ENCODE measurements at places on chromosomes 1 and 21.

- DNase-seq, result no peak
Measured at GRCh38 chr21:20652846-20653245, 345.4 kb upstream of the NCAM2 start.

DNA sequence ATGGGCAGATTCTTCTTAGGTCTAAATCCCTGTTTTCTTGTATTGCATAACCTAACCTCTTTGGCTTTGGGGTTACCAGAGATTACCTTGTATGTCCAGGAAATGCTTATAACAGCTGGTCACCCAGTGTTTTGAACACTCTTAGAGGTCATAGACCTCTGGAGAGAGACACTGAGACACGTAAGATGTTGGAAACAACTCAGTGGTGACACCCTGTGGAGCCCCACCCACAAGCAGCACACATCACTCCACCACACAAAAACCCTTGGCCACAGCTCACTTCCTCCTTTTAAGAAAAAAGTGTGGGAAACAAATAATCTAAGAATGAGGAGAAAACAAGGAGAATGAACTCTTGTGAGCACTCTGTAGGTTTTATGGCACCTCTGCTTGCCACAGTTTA lies 26.3 kb upstream of the CYP4B1 start:
- DNase-seq, result no peak

DNA sequence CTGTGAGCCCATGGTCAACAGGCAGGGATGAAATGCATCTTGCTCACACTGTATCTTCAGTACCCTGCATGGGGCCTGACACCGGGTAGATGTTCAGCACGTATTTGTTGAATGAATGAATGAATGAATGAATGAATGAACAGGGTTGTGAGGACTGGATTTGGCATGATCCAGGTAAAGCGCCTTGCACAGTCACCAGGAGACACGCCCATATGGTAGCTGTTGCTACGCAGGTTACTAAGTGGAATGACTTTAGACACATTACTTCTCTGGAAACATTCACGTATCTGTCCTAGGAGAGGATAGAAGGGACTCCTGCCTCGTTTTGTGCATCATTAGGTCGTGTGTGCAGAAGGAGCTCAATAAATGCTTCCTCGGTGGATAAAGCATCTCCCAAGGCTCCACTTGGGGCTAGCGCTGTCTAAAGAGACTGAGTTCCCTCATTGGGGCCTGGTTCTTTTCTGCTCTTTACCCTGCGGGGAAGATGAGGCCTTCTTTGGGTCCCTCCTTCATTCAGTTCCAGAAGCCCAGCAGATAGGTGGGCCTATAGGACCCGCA lies 54.2 kb downstream of the NDUFS5 start:
- DNase-seq, result peak; percentile 19

DNA sequence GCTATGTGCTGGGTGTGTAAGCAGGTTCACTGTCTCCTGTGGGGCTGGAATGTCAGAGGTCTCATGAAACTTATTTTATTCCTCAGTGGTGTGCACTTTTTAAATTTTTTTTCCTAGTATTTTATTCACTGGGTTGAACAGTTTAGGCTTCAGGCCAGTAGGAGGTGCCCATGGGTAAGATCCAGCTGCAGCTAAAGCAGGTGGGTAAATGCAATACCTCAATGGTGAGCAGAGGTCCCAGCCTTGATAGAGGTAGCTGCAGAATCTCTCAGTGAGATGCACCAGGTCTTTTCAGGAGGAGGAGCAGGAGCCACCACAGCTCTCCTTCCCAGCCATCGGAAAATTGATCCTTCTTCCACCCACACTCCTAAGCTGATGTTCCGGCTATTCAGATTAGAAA lies 12.6 kb upstream of the OR6N2 start:
- no peak for DNase-seq

- DNase-seq, result no peak
Measured at GRCh38 chr1:5576673-5577065, 415.6 kb downstream of the NPHP4 start.

DNA sequence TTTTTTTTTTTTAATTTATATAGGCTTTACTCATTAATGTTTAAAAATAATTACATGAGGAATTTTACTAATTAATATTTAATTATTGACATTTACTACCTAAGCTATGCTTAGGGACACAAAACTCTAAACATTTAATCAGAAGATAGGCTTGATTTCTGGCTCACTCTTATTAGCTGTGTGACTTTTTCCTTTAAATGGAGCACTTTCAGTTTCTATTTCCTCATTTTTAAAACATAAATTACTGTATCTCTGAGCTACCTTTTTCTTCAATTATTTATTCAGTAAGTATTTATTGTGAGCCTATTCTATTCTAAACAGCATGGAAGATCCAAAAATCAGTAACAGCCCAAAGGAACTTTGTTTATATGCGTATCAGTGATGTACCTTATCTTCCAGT lies 40.5 kb downstream of the MAP3K7CL start:
- no peak for DNase-seq

DNA sequence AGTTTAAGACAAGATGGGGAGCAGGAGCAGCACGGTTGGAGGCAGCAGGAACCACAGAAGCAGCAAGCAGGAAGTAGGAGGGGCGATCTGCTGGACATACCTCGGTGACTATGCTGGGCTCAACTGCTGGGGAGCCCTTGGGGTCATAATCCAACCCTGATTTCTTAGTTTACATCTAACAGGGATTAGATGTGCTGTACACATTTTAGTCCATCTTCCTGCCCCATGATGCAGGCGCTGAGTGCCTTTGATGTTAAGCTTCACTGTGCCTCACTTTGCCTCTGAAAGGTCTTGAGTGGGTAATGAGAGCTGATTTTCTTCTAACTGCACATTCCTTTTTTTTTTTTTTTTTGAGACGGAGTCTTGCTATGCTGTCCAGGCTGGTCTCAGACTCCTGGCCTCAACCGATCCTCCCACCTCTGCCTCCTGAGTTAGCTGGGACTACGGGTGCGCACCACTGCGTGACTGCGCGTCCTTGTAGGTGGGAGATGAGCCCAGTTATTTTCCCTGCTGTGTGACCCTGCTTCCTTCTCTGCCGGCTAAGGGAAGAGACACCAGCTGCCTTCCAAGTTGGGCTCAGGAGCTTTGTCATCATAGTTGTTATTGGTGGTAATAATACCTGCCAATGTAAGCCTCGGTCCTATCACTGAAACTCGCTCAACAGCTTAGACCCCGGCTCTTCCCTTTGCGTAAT lies 1.1 kb upstream of the RCAN3 start:
- DNase-seq, result peak; percentile 76

DNA sequence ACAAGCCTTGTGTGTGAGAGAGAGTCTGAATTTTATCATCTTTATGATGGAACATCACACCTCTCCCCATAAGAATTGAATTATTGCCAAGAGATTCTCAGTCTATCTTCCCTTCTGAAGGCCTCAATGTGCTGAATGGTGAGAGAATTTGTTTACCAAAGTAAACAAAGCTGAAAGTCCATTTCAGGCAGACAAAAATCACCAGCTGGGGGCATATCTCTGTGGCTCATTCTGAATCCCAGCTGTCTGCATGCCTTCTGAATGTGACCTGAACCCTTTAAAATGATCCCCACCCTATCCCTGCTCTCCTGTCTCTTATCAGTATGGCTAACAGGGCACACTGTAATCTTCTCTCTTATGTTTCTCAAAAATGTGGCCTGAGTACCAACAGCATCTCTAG lies 99.1 kb upstream of the CAMK1G start:
- no peak for DNase-seq

DNA sequence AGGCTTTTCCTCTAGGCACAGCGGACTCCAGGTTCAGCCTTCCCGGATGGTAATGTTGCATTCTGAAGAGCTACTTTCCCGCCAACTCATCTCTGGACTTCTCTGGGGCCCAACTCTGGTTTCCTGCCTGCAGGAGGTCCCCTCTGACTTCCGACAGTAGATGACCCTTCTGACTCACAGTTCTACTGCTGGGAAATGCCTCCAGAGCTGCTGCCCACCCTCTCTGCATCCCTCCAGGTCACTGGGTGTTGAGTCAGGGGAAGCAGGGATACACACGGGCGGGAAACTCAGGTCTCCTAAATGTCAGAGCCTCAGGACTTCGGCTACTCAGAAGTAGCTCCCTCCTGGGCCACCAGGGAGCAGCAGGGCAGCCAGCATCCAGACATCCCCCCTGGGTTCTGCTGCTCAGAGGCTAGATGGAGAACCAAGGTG lies 2.1 kb upstream of the KIF21B start:
- DNase-seq, result no peak

- no peak for DNase-seq
Measured at GRCh38 chr1:230895452-230895851, 27.1 kb upstream of the C1orf198 start.

- no peak for DNase-seq
Measured at GRCh38 chr1:160114085-160114484, 1.5 kb upstream of the ATP1A2 start.

GRCh38 chr1:68375919-68376318 lies 73.8 kb downstream of the RPE65 start:
- DNase-seq, result no peak

- DNase-seq, result no peak
Measured at GRCh38 chr1:231057410-231057809, 17.4 kb upstream of the FAM89A start.

DNA sequence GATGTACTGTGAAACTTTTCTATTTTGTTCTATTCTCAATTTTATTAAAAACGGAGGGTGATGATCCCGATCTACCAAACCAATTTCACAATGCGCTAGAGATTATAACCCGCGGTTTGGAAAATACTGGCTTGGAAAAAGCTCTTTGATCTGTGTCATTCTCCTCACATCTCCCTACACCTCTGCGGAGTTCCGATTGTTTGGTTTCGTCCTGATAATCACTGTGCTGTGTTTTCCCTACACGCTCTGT lies 536 bp upstream of the ABCD3 start:
- no peak for DNase-seq

GRCh38 chr1:10399444-10399941 lies 629 bp downstream of the PGD start:
- DNase-seq, result no peak

DNA sequence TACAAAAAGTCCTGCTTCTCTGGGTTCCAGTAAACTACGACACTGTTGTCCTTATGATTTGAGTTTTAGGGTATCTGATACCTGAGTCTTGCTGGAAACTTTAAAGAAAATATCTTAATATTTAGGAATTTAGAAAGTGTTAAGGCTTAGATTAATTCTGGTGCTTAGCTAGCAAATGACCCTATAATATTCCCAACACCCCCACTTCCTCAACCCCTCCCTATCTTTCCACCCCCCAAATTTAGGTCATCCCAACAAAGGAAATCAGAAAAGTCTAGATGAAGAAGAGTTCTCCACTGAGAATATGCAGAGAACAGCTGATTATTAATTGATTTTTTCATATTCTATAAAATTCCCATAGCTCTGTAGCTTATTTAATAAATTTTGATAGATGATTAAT lies 11.7 kb downstream of the STX12 start:
- DNase-seq, result no peak

GRCh38 chr21:31130821-31131220 lies 92.5 kb upstream of the KRTAP19-8 start:
- DNase-seq, result no peak

DNA sequence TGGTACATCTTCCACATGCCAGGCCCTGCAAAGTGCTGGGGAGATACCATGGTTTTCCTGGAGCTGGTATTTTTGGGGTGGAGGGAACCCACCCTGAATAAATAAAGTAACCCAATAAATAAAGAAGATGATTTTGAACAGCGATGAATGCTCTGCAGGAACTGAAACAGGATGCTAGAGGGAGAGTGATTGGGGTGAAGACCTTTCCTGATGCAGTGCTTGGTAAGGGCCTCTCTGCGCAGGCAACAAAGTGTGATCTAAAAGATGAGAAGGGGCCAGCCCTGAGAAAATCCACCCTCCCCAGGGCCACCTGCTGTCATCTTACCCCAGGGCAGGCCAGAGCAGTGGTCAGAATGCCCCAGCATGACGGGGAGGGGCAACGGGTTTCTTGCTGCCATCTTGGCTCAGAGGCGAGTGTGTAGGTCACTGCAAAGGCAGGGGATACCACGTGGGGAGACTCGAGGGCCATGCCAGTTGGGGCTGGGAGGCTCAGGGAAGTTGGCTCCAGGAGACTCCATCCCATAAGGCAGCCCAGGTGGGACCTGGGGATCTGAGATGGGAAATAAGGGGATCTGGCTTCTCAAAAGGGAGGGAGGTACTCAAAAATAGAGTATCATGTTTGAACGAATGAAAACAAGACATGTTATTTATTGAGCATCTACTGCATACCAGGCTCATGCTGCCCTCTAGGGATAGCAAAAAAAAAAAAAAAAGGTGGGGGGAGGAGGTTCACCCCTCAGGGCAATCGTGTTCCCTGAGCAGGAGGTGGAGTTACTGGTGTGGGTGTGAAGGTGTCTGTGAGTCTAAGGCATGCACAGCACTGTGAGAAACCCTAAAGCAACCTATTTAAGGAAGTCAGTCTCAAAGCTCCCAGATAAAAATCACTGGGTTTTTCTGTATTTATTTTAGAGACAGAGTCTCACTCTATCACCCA lies 2.8 kb downstream of the SRARP start:
- DNase-seq, result peak; percentile 69

DNA sequence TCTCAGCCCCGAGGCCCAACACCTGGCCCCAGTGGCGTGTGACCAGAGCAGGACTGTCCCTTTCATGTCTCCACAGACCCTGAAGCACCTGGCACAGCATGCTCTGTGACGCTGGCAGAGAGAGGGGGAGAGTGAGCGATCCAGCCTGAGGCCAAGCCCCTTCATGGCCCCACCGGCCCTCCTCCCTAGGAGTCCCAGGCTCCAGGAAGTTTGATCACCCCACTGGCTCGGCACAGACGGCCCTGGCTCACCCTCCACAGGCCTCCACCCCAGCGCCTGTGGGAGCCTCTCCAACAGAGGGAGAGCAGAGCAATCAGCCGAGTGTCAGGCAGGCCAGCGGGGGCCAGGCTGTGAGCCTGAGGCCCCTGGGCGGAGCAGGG lies 11.0 kb downstream of the SH3BGRL3 start:
- DNase-seq, result no peak

DNA sequence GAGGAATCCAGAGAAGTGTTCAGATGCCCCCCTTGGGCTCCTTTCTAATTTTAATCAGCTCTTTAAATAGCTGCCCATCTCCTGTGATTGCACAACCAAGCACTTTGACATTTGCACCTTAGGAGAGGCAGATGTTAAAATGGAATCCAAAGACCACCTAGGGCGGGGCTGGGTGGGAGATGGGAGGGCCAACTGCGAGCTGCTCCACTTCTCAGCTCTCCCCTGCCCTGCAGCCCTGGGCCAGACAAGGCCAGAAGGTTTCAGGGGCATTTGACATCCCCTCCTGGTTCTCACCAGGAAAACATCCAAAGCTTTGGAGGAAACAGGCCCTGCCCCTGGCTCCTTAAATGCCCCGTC lies 106.9 kb downstream of the DHRS3 start:
- no peak for DNase-seq

GRCh38 chr21:38434913-38435533 lies 63.3 kb downstream of the ERG start:
- DNase-seq, result no peak

- DNase-seq, result no peak
Measured at GRCh38 chr1:213686983-213687382, 300.8 kb upstream of the PROX1 start.

DNA sequence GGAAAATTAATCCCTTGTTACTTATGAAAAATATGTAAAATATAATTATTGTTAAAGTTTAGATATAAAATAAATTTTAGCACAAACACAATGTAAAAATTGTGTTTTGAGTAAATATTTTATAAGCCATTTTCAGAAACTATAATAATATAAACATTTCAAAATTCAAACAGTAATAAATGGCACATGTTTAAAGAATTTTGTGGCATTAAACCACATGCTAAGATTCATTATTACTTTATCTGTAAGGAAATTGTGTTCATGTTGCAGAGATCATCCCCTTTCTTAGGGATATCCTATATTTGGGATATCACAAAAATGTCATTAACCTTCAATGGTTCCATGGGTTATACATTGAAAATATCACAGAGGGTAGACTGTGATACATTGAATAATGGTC lies 1044.3 kb downstream of the AMY1C start:
- no peak for DNase-seq
